ENCODE measurements at places on chromosomes 7 and 10.

DNA sequence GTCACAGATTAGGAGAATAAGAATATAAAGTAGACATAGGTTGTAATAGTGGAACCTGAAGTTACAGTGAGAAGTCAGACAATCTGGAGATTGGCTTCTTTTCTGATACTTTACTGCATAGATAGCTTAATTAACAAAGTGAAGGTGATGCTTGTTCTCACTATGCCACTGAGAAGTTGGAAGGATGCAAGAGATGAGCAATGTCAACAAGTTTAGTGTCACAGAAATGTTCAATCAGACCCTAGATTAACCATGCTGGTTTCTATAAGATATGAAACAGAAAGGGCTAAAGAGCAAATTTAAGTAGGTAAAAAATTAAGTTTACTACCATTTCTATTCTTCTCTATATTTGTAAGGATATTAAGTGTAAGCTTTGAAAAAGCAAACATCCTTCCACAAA lies 838.6 kb upstream of the SORCS1 start:
- no peak for DNase-seq

DNA sequence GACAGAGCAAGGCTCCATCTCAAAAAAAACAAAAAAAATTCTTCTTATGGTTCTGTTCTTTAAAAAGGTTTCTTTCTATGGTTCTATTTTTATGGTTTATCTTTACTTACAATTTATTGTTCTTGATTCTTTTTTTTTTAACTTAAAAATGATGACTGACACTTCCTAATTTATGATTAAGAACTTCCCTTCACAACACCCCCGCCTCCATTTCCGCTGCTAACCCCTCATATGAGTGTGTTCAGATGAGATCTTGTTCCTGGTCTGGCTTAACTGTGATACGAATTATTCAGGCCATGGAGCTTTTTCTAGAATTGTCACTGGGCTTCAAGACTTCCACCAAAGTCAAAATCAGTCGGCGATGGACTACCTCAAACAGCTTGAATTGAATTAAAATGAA lies 33.9 kb downstream of the PTER start:
- DNase-seq = no peak

DNA sequence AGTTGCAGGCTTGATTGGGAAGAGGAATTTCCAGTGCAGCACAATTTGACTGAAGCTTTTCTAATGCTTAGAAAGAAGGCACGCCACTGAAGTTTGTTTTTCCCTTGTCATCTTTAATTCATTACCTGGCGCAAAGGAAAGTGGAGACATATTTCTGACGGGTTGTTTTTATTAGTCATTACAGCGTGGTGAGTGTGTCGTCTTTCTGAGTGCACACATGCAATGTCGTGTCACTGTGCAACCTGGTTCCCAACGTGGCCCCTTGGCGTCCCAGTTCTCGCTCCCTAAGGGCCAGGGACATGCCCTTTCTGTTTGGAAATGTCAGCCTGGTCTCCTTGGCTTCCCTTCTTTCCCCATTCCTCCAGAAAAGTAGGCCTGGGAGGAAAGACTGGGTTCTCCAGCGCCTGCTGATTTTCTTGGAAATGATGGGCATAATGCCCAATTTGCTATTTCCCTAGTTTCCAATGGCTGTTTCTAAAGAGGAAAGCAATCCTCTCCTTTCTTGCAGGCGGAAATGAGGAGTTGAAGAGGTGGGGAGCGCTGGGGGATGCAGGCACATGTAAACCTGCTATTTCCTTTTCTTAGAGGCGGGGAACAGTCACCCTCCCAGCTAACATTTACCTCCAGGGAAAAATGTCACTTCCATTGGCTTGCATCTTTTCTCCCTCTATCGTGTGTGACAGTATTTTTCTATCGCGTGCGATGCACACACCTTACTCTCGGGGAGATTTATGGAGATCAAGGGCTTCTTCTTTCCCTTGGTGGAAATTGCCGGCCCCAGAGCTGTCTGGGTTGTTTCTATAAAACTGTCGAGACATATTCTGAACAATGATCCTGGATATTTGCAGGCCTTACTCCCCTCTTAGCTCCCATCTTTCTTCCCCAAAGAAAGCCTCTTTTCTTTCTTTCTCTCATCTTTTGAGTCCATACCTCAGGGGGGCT lies 249.8 kb downstream of the ARHGAP12 start:
- no peak for DNase-seq

GRCh38 chr10:81876253-81877077 lies 1.5 kb downstream of the NRG3 start:
- peak; percentile 6 for DNase-seq

DNA sequence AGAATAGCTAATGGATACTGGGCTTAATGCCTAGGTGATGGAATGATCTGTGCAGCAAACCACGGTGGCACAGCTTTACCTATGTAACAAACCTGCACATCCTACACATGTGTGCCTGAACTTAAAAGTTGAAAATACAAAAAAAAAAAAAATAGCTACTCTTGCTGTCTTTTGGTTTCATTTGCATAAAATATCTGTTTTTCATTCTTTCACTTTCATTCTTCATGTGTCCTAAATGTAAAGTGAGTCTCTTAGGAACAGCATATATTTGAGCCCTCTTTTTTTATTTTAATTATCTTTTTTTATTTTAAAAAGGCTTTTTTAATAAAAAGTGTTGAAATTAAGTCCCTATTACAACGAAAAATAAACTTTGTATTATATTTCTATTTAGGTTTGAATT lies 836.1 kb upstream of the KCND2 start:
- no peak for DNase-seq

DNA sequence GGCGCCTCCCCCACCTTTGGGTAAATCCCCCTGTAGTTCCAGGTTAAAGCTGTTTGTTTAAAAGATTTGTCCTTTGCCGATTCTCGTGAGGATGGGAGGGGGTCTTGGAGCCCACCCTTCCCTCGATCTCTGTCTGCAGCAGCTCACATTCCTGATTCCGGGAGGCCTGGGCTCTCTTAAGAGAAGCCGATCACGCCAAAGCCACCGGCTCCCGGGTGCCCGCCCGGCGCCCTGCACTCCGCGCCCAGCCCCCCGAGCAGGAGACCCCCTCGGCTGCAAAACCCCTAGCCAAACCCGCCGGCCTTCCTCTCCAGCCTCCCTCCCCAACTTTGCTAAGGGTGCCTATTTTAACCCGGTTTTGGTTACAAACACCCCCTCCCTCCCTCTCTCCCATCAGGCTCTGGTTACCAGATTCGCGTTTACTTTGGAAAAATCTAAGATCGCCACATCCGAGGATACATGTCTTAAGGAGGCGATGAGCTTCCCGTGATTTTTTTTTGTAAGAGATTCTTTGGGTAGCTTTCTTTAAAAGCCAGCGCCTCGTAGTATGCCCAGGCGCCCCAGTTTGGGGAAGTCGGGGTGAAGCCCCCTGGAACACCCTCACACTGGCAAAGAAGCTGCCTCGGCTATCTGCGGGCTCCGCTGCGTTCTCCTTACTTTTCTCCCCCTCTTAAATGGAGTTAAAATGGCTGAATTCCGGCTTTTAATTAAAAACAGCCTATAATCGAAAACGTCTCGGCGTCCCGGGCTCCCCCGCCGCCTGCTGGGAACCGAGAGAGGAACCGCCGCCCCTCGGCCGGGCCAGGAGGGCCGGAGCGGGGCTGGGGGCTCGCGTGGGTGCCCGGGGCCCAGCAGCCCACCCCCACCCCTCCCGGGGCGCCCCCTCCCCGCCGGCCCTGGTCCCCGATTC lies 983 bp downstream of the TNRC18 start:
- DNase-seq = peak; percentile 53

DNA sequence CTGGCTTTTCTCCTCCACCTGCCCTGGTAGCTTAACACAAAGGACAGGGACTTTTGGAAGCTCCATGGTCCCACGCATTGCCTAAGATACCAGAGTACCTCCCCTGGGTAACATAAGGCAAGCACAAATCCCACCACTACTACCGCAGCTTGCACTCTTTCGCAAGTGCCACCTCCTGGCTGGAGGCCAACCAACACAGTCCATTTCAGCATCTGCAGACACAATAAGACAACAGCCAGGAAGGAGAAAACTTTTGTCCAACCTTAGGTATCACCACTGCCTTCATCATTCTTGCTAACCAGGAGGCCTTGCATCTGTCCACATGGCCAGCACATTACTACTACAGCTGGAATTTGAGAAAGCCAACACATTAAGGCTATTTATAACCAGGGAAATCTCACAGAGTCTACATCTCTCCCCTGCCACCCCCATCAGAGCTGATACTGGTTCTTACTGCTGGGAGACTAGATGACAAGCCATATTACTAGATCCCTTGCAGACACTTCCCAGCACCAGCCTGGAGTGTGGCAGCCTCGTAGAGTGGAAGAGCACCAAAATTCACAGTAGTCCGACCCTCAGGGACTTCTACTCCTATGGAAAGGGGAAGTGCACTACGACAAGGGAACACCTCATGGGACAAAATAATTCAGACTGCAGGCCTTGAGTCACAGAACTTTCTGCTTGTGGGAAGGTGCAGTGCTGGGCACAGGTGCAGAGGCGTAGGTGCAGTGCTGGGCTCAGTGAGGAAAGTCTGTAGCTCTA lies 39.8 kb upstream of the CDK13 start:
- peak; percentile 4 for DNase-seq

DNA sequence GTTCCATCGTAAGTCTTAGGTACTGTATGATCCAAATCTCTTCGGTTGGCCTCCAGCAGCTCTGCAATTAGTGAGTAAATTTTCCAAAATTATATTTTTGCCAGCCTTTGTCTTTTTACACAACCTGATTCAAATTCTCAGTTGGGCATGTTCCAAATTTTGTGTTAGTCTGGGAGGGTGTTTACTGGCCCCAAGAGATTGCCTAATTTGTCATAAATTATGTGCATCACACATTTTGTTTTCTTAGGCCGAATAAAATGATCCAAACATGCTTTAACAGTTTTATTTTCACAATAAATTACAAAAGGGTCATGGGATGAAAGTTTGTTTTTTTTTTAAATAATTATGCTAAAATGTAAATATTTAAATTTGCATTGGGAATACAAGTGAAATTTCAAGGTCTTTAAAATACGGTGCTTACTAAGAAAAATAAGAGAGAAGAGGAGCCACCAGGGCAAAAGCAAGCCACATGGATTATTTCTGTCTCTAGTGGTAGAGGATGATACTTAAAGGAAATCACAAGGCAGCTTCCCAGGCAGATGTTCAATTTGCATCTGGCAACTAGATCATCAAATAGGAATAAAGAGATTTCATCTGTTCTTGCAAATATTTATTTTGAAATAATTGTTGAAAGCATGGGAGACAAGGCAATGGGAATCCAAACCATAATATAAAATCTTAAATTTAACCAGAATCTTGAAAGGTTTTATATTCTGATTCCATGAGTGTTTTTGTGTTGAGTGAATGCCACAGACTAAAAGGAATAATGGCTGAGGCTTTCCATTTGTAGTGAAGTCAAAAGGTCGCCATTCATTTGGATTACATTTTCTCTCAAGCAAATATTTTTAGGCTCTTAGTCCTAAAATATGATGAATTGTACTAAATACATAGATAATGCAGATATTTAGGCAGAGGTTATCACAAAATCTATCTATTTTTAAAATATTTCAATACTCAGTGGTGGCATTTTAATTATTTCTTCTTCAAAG lies 111.1 kb downstream of the MDFIC start:
- no peak for DNase-seq

Measured in astrocyte of the hippocampus (primary cell).